A172 (cell line): ENCODE measurements at places on chromosomes 13 and 19. TPM values are rescaled to one million over a fixed set of nuclear protein-coding genes. Genes with fewer than 3 reads are reported as not detected.

- DNase-seq = no peak
These were observed 211.6 kb downstream of the PCDH20 start for GRCh38 chr13:61204025-61204424.

GRCh38 chr13:85799097-85799582, at the start of gene SLITRK6:
Gene SLITRK6 (minus strand): TSS chr13:85799419. CDS start chr13:85796508, 2,911 bp downstream.
- peak; percentile 73 for DNase-seq

GRCh38 chr19:11737964-11738745, 591 bp downstream of the ZNF823 start:
- peak; percentile 30 for DNase-seq

DNA sequence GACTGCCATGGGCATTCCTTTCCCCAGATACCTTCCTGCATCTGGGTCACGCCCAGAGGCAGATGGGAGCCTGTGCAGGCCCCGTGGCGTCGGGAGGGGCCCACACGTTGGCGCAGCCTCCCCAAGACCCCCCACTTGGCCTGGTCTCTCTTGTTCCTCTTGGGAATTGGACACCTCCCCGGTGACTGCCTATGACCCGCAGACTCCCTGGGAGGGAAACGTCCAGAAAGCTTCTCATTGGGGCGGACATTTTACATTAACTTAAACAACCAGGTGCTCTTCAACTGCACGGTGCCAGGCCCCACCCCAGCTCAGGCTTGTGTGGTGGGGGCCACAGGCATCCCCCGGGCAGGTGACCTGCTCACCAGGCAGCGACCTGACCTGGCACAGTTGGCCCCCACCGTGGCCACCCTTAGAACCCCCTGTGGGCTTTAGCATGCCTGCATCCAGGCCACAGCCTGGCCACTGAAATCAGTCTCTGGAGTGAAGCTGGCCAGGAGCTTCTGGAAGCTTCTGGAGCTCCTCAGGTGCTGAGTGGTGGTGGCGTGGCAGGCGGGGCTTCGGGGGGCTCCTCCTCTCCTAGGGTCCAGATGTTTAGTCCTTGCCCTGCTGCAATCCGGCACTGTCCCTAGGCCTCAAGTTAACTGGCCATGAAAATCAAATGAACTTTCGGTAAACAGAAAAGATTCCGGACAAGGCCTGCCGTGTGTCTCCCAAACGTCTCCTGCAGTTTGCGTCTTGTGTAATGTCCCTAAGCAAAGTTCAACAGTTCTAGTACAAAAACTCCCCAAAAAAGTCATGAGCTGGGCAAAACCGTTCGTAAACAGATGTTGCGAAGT, 8.5 kb upstream of the PROZ start:
- no peak for DNase-seq

DNA sequence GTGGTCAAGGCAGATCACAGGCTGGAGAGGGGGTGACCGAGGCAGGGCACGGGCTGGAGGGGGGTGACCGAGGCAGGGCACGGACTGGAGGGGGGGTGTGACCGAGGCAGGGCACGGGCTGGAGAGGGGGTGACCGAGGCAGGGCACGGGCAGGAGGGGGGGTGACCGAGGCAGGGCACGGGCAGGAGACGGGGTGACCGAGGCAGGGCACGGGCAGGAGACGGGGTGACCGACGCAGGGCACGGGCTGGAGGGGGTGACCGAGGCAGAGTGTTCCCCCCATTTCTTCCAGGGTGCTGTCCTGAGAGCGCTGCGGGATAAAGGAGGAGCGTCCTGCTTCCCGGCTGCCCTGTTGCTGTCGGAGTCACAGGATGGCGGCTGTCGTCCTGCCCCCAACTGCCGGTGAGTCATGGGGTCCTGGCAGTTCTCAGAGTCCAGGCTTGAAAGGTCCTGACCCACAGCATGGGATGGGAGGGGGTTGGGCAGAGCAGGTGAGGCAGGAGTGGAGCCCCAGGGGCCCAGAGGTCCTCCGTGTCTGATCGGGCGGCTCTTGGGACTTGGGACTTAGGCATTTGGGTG, 5.3 kb downstream of the ZNF557 start:
- no peak for DNase-seq

- no peak for DNase-seq
These were observed 16.5 kb upstream of the RNF17 start for GRCh38 chr13:24747248-24748060.

DNA sequence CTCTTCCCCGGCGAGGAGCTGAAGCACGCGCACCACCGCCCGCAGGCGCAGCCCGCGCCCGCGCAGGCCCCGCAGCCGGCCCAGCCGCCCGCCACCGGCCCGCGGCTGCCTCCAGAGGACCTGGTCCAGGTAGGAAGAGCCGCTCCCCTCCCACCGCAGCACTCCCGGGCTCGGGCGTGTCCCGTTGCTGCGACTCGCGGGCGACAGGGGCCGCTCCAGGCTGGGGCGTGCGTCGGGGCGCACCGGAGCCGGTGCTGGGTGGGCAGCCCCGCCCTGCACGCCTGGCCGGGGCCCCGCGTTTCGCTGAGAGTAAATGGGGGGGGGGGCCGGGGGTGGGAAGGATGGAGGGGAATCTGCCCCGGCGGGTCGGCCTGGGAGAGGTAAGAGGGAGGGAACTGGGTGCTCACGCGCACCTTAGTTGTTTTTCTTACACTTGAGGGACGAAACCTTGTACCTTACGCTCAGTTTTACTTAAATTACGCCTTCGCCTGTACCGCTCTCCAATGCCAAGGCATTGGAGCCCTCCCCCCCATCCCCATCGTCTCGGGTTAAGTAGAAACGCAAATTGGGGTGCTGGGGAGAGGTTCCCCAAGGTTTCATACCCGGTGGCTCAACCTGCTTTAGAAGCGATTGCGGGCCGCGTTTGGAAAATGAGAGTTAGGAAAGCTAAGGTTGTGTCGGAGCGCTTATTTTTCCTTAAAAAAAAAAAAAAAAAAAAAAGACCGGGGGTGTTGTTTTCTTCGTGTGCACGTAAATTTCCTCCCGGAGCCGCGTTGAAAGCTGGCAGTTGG, 850 bp downstream of the KLF5 start:
- peak; percentile 10 for DNase-seq

DNA sequence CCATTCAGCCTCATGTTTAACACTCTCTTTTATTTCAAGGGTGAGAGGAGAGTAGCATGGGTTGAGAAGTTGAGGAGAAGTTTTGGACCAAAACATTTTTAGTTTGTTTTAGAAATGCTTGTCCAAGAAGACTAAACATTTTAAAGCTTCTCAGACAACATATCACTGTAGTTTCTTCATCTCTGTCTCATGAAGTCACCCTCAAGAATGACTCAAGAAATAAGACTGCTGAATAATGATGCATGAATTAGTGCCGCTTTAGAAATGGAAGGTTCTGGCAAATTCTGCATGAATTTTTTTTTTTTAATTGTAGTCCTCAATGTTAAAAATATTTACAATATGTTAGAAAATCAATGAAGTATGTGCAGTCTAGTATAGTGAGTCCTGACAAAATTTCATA, 422.7 kb upstream of the ARGLU1 start:
- DNase-seq = no peak

DNA sequence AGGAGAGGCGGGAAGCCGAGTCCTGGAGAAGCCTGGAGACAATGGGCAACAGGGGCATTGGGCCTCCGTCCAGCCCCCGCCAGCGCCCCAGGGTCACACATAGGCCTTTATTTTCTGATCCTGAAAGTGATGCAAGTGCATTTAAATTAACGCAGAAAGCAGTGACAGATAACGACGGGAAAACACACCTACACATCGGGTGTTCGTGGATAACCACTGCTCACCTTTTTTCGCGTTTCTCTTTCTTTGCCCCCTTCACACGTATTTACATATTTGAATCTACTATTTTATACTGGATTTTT, 30.4 kb upstream of the GRTP1 start:
- no peak for DNase-seq

- no peak for DNase-seq
These were observed 173.2 kb downstream of the KDM4B start for GRCh38 chr19:5141850-5142724.

DNA sequence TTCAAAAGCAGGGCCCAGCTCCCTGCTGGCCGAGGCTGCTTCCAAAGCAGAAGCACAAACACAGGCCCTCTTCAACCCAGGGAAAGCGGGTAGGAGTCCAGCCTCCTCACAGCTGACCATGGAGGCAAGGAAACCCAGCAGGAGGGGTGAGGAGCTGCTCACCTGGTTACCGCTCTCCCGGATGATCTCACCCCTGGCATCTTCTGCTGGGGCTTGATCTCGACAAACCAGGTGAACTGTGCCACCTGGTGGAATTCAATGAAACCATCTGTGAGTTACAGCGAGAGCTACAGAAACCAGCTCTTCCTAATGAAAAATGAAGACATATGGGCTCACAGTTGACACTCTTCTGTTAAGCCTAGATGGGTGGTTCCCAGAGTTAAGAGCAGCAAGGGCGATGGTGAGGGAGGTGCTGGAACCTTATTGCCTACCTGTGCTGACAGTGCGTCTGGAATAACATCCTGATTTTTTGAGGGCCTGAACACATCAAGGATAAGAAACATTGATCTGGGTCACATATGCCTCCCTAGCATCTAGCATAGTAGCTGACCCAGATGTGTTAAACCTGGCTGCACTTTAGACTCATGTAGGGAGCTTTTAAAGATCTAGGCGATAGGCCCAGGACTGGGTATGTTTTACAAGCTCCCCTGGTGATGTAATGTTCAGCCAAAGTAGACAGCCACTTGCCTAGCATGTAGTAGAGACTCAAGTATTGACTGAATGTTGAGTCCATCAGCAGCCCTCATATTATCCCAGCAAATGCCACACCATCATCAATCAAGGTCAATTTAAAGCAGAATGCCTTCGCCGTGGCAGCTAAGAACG, 6.1 kb downstream of the DHRS12 start:
- DNase-seq = peak; percentile 68

DNA sequence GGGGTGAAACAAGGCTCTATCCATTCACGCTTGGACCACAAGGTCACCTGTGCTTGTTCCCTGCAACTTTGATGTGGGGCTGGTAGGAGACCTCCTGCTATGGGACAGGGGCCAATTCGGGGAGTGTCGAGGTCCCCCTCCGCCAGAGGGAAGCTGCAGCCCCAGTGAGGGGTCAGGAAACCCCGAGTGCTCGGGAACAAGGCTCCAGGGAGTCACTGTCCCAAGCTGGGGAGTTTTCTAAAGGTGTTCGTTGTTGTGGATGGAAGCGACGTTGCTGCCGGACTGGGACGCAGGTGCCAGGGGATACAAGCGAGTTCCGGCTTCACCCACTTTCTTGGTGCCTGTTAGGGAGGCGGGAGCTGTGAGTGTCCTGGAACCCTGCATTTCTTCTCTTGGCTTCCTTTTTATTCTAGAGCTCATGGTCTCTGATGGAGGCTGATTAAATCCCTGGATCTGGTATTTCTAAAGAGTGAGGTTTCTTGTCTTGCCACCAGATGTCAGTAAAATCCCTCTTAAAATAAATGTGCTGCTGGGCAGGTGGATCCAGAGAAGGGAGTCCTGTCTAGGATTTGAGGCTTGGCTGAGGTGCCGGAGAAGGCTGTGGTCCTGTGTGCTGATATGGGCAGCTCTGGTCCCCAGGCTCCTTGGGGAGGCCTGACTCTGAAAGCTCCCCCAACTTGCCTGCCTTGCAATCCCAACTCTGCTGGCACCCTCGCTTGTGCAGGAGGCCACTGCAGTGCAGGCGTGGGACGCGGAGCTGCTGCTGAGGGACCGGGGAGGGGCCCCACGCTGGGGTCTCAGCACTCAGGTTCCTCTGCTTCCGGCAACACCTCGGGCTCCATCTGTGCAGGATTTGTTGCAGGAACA, 153.9 kb downstream of the TEX29 start:
- peak; percentile 49 for DNase-seq

DNA sequence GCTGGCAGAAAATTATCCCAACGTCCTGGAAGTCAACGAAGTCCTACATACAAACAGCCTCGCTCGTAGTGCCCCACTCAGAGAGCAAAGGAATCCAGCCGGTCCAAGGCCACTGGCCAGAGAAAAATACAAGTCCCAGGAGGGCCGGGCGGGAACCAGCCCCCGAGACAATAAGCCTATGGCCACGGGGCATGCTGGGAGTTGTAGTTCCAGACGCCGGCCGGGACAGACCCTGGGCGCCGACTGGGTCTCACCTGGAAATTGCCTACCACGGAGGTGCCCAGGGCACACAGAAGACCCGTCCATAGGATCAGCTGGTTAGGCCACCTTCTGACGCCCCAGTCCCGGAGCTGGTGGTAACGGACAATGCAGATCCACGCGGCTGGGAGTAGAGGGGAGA, 5.4 kb downstream of the TMEM150B start:
- DNase-seq = no peak

- peak; percentile 93 for DNase-seq
These were observed 108.8 kb downstream of the KCNRG start for GRCh38 chr13:50123862-50124535.

DNA sequence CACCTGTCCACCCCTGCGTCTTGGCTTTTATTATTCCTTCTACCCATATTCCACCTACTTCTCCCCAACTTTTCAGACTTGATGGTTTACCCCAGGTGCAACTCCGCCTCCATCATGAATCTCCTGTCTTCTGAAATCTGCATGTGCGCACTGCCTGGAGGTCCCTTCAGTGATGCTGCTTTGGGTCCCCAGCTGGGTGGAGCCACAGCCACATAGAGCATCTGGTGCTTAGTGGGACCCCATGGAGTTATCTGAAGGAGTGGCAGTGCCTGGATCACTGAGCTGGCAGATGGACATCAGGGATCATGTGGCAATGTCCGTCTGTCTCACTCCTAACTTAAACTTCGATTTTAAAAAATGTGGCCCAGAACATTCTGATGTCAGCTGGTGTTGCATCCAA, 13.5 kb downstream of the ZNF536 start:
- no peak for DNase-seq

DNA sequence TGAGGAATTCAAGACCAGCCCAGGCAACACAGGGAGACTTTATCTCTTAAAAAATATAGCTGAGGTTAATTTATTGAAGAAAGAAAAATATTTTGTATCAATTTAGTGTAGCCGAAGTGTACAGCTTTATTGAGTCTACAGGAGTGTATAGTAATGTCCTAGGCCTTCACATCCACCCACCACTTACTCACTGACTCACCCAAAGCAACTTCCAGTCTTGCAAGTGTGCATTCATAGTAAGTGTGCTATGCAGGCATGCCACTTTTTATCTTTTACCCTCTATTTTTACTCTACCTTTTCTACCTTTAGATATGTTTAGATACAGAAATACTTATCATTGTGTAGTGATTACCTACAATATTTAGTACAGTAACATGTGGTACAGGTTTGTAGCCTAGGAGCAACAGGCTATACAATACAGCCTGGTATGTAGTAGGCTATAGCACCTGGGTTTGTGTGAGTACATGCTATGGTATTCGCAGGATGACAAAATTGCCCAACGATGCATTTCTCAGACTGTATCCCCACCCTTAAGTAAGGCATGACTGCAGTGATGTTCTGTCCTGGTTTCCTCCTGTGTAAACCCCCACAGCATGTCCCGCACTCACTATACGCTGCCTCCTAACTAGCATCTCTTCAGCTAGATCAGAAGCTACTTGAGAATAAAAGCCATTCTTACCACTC, 15.3 kb upstream of the ATP12A start:
- DNase-seq = peak; percentile 40

DNA sequence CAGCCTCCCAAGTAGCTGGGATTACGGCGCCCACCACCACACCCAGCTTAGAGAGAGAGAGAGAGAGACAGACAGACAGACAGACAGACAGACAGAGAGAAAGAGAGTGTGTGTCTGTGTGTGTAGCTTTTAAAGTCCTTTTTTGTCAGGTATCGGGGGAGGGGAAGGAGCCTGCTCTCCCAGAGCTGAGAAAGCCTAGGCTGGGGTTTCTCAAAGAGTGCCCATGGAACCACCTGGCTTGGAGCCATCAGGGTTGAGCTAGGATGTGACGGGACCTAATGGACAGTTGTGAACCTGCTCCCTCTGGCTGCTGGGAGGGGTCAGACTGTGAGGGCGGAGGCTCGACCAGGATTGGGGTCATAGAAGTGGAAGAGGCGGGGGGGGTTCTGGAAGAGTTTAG, 16.6 kb downstream of the RFX1 start:
- no peak for DNase-seq

Gene GAMT
- total RNA-seq = 101 and 117 TPM in 2 replicates

Gene DMKN
- 4.0 and 4.4 TPM in 2 replicates for total RNA-seq

Gene LILRA1
- not detected in 2 replicates for total RNA-seq
